Activated T-cell treated with anti-CD3 and anti-CD28 coated beads, Interleukin-2, amount 50 U/mL, for 72 hours (primary cell): ENCODE measurements at places on chromosomes 3 and 15.

DNA sequence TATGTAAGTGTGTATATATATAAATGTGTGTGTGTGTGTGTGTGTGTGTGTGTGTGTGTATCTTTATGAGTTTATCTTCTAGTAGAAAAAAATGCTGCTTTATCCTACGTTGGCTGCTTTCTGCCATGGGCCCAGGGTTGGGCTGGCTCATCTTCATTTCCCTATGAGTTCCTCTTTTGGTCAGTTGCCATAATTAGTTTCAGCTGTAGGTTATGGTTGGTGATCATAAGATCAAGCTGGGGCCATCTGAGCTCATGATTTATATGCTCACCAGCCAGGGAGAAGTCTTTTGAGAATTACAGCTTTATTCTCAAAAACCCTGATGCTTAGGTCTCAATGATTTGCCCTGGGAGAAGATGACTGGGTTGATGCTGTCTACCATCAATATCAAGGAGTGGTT is 775.8 kb upstream of the ARPP21 start:
- DNase-seq = no peak

DNA sequence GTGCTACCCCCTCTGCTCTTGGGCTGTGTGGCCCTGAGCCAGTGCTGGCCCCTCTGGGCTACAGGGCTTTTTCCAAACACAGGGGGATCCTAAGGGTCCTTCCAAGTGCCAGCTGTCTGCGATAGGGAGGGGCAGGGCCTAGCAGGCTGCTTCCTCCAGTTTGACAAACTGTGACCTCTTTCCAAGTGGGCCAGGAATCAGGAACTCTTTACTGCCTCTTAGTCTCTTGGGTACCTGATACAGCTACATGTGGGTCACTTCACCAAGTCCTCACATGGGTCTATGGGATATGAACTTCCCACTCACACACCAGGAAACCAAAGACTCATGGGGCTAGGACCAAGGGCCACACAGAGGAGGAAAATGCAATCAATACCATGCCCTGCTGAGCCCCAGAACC is 25.4 kb downstream of the SEC61A1 start:
- DNase-seq = no peak

DNA sequence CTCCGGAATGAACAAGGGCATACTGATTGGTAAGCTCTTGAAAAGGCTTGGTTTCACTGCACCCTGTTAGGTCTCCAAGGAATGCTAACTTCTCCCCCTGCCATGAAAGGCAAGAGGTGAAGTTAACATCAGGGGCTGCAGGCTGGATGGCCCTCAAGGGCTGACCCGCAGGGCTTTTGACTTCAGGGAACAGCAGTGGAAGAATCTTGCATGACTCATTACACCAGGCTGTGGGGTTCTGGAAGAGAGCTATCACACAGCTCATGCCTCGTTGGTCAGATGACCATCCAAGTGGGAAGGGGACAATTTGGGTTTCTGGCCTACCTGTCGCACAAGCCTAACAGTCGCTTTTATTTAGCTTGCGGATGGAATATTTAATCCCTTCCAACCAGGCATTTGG is 23.6 kb upstream of the ATG7 start:
- DNase-seq = no peak

- no peak for DNase-seq
Measured at GRCh38 chr3:55534876-55535275, 47.8 kb upstream of the WNT5A start.

DNA sequence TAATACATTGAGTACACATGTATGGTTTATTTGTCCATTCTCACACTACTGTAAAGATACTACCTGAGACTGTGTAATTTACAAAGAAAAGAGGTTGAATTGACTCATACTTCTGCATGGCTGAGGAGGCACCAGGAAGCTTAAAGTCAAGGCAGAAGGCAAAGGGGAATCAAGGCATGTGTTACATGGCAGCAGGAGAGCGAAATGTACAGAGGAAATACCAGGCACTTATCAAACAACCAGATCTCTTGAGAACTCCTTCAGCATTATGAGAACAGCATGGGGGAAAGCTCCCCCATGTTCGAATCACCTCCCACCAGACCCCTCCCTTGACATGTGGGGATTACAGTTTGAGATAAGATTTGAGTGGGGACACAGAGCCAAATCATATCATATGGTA is 666.3 kb downstream of the ZBBX start:
- no peak for DNase-seq

DNA sequence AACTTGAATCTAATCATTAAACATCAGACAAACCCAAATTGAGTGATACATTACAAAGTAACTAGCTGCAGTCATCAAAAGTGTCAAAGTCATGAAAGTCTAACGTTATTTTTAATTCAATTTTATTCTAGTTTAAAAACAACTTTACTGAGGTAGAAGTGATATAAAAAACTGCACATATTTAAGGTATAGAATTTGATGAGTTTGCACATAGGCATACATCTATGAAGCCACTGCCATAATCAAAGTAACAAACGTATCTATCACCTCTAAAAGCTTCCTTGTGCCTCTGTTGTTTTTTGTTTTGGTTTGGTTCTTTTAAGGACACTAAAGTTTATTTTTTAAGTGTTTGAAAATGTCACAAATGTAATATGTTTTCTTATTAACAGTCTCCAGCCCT is 130.9 kb downstream of the DLG1 start:
- no peak for DNase-seq

- no peak for DNase-seq
Measured at GRCh38 chr3:8560366-8561007, 58.9 kb downstream of the LMCD1 start.

DNA sequence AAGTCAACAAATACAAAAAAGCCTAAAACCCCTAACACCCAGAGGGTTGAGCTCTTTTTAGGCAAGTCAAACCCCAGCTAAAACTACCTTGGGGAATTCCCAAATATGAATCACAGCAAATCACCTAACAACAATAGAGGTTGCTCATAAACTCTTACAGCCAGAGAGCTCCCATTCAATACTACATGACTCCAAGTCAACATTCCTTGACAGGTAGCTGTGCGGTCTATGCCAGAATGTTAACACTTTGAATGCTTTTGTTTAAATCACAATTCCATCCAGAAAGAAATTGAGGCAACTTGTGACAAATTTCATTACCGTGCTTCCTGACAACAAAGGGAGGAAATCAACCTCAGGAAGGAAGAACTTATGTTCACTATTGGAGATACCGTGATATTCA is 7.5 kb upstream of the UACA start:
- DNase-seq = no peak

DNA sequence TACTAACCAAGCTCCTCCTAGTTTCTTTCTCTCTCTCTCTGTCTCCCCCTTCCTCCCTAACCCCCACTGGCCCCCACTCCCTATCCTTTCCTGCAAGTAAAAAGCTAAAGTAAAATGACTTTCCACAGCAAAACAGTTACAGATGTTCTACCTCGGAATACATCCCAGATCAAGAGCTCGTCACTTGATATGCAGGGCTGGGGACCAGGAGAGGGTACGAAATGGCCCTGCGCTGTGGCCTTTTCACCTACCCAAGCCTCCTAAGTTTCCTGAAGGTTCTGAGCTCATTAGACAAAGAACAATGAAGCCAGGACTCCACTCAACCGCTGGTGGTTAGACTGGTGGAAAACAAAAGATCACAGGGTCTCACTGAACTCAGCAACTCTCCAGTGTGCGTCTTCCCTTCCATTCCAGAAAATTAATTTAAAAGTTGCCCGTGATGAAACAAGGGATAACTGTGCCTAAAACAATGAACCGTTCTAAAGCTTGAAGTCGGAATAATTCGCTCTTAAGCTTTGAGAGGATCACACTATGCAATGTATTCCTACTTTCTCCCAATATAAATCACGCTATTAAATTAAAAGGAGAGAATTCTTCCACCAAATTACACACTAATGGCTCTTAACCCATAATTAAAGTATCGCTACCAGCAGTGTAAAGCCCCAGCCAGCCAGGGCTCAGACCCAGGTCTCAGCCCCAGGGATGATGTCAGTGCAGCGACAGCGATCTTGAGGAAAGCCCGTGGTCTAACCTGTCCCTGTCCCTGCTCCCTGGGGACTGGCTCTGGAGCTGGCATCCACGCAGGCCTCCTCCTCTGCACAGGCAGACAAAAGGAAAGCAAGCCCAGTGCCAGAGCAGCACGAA is 5.0 kb downstream of the VGLL4 start:
- no peak for DNase-seq

- peak; percentile 28 for DNase-seq
Measured at GRCh38 chr15:40471105-40471807, 472 bp downstream of the CHST14 start.

- DNase-seq = no peak
Measured at GRCh38 chr15:79933231-79933630, 36.4 kb upstream of the MTHFS start.

- no peak for DNase-seq
Measured at GRCh38 chr15:85142312-85142711, 160.7 kb downstream of the PDE8A start.

DNA sequence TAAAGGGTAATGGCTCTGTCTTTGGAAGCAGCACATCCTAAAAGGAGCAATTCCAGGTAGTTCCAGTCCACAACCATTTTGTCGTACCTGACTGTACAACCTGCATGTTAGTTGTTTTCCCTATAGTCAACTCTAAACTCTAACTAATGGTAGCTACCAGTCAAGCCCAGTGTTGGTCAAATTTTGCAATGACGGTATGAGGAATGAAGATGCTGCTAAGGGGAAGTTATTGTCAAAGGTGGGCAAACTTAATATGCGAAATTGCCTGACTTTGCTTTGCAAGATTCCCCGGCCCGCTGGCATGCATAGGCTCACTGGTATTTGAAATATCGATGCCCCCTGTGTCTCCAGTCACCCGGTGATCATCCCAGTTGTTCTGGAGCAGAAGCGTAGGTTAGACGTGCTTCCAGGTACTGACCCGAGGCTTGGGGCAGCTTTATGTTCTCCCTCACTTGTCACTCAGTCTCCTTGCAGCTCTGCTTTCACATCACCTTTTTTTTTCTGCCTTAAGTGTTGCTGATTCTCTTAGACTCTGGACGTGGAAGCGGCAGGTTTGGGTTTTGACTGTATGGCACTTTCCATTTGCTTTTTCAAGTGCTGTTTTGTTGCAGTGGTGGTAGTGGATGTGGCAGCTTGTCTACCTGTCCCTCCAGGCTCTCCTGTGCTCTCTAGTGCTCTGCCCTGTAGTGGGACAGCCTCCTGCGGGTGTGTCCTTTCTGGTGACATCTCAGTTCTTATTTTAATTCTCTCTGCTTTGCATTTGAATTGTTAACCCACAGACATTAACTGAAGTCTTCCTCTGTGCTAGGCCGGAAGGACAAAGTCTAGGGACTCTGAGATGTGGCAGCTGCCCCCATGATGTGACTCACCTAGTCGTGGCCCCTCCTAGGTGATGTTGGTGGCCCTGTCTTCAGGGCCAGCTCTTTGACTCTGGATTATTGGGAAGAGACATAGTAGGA is 95.8 kb upstream of the UMPS start:
- no peak for DNase-seq

DNA sequence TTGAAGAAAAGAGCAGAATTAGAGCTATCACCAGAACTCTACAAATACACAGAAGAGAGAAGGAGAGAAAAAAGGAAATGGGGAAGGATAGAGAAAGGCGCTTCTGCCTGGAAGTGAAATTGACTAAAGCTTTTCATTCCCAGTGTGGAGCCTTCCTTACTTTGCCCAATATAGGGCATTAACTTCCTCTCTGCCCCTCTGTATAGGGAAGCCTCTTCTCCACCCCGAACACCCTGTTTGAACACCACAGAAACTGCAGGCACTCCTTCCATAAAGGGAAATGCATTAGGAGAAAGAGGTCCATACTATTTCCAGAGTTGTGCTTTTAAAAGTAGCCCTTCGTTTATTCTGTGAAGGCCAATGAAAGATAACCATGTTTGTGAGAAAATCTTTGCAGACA is 248.5 kb downstream of the RAP2B start:
- DNase-seq = no peak

- no peak for DNase-seq
Measured at GRCh38 chr3:41846850-41847249, 115.1 kb downstream of the ULK4 start.

GRCh38 chr3:30680789-30681648 is 74.6 kb downstream of the TGFBR2 start:
- DNase-seq = no peak

- peak; percentile 5 for DNase-seq
Measured at GRCh38 chr3:25033407-25034029, 394.5 kb upstream of the RARB start.

GRCh38 chr3:23600167-23600871 is 205.4 kb upstream of the UBE2E1 start:
- no peak for DNase-seq

DNA sequence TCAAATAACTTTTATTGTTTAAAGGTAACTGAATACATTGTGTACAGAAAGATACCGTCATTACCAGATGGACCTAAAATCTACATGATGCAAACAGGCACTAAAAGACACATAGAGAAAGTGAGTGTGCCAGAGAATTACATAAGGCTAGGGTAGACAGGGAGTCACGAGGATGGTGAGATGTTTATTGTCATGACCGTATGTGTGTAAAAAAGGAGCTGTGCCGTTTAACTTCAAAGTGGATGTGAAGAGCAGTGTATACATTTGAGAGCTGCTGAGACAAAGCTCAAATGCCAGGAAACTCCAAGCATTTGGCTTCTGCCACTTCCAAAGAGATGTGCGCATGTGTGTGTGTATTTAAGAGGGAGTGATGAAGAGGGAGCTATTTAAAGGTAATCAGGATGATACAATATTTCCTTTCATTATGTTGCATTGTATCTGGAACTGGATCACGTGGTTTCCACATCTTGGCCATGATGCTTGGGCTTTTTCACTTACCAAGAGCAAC is 51.4 kb upstream of the IGF1R start:
- DNase-seq = no peak

- DNase-seq = no peak
Measured at GRCh38 chr3:173109143-173109542, 31.9 kb downstream of the SPATA16 start.

DNA sequence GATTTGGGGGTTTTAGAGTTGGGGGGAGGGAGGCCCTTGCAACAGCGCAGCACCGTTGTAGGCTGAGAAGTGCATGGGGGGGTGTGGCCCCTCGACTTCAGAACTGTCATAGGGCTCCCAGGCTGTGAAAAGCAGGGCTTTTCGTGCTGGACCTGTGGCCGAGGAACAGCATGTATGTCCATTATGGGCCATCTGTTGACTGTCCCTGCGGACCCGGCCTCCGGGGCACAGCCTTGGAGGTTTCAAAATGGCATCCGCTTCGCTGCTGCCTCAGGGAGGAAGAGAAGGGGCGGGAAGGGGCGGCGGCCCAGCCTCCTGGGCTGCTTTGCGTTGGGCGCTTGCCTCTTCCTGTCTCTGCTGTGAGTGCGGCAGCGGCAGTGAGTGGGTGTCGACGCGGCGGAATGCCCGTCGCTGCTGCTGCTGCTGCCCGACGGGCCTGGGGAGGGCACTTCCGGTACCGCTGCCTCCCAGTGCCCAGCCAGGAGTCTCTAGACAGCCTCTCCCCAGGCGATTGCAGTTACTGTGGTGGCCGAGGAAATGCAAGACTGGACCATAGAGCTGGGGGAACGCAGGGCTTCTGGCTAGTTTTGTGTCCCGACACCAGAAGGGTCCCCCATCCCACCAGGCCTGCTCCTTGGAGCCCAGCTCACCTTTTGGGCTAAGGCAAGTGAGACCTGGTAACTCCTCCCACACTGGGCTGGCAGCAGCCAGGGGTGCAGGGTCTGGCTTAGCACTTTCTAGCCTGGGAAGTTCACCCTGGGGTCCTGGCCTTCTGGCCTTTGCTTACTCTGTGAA is 1.9 kb downstream of the GNAI2 start:
- DNase-seq = peak; percentile 91

GRCh38 chr15:64095795-64096667 is at the start of gene SNX1:
TSS of gene SNX1 (plus strand) at chr15:64095982. CDS start at chr15:64096014, 32 bp downstream.
- DNase-seq = peak; percentile 96

GRCh38 chr15:44662478-44663409 is 718 bp downstream of the SPG11 start:
- peak; percentile 90 for DNase-seq
